Hindlimb muscle (tissue), 1 donor: ENCODE measurements at places on chromosomes 7 and 10. TPM values are rescaled to one million over a fixed set of nuclear protein-coding genes. Genes with fewer than 3 reads are reported as not detected.

Gene LRIT1
- not detected for polyA plus RNA-seq

Gene MEOX2
- 40.2 TPM for polyA plus RNA-seq

DNA sequence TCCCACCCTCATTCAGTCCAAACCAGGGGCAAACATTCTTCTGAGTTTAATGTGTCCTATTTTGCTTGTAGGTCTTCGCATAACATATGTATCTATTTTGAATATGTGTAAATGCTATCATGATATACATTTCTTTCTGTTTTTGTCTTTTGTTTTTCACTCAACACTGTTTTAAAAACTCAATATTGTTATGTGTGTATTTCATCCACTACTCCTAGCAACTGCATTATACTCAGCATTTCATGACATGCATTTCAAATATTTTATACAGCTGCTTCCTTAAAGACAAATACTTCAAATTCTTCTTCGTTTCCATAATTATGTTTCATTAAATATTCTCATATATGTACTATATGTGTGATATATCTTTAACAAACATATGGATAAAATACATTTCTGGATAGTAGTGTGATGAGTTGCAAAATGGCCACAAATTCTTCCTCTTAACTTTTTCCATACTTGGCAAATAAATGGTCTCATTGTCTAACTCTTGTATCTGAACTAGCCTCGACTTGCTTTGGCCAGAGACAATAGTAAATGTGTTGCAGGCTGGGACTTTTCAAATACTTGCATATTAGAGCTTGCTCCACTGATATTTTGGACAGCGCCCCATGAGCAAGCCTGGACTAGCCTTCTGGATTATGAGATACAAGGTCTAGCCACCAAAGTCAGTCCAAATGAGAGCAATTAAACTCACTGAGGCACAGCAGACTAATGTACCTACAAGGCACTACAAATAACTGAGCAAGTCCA, 539.7 kb upstream of the KCND2 start:
- no peak for DNase-seq

DNA sequence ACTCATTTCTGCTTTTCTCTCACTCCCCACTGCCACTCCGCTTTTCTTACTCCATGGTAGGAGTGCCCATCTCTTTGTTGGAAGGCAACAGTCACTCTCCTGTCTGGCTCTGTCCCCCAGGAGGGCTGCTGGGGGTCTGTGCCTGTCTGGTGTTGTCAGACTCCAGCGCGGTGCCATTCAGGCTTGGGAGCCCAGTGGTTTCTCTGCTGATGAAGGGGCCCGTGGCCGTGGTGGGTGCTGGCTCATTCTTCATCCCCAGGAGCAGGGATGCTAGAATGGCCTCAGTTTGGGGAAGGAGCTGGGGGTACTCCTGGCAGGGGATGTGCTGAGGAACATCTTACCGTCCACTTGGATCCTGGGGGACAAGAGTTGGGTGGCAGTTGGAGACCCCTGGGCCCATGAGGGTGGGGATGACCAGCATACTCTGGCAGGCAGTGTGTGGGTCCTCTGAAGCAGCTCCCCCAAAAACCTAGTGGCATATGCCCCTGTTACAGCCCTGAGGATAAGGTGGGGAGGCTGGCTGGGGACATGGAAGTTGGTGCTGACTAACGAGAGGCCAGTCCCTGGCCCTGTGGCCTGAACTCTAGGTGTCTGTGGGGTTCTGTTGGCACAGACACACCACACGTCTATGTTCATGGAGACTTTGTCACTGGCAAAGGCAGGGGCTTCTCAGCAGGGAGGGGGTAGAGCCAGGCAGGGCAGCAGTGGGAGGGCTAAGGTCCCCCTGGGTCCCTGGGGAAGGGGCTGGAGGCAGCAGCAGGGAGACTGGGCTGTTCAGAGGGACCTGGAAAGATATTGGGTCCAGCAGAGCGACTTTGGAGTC, 102.8 kb upstream of the RET start:
- no peak for DNase-seq

- no peak for DNase-seq
These were observed 12.7 kb downstream of the IKZF5 start for GRCh38 chr10:122995936-122996335.

Gene DNAJC9
- polyA plus RNA-seq: 19.6 TPM

- no peak for DNase-seq
These were observed 1.4 kb downstream of the SMO start for GRCh38 chr7:129189661-129190310.

DNA sequence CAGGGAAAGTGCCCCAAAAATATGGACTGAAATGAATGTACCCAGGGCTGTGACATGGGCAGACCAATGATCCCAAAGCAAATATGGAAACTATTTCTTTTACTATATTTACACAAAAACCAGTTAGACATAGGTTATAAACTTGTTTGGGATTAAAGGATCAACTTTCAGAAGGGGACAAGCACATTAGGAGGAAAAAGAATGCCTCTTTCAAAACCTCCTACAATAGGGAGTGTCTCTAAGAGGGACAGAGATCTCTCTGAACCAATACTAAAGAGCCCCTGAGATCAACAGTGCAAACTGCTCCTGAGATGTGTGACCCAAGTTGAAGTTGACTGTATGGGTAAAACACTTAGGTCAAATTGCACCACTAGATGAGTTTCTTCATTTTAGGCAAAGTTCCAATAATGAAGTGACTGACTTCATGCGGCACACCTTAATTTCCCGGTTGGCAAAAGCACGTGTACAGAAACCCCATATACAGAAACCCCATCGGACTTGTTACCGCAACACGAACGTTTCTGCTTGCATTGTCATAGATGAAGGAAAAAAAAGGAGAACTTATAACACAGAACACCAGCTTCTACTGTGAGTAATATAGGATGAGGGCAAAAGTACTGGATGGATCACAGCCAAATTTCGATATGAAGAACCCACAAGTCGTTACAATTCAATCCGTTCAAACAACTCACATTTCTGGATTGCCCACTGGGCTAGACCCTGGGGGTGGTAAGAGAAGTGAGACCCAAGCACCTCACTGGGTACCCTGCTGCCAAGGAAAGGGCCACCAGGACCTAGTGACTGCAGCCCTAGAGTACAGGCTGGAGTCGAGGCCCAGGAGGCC, 4.3 kb downstream of the SVIL start:
- DNase-seq: no peak

DNA sequence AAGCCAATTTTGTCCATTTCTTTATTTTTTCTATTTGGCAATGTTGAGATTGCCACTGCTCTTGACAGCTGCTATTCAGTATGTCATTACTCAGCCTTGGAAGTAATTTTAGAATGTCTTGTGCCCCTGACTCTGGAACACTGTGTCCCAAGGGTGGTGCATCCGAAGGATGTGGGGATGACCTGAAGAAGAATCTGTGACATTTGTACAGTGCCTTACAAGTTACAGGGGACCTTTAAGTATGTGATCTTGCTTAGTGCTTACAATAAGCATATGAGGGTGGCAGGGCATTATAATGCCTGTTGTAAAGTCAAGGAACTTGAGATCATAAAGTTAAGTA, 239.5 kb downstream of the REEP3 start:
- DNase-seq: no peak

GRCh38 chr7:112453505-112454171, 3.4 kb downstream of the IFRD1 start:
- peak; percentile 19 for DNase-seq

Gene CCL26
- polyA plus RNA-seq: 1.6 TPM
